ENCODE measurements at places on chromosomes 5 and 9. TPM values are rescaled to one million over a fixed set of nuclear protein-coding genes. Genes with fewer than 3 reads are reported as not detected.

Gene TTLL11
- 6.4 TPM for total RNA-seq

Gene SPTLC1
- 104 TPM for total RNA-seq

- DNase-seq: no peak
Measured at GRCh38 chr5:7878381-7878873, 9.5 kb downstream of the MTRR start.

GRCh38 chr9:137227054-137227852, at the start of gene RNF224:
Gene RNF224 (plus strand): TSS chr9:137227502. CDS start chr9:137228336, 834 bp downstream.
- DNase-seq: peak; percentile 88

DNA sequence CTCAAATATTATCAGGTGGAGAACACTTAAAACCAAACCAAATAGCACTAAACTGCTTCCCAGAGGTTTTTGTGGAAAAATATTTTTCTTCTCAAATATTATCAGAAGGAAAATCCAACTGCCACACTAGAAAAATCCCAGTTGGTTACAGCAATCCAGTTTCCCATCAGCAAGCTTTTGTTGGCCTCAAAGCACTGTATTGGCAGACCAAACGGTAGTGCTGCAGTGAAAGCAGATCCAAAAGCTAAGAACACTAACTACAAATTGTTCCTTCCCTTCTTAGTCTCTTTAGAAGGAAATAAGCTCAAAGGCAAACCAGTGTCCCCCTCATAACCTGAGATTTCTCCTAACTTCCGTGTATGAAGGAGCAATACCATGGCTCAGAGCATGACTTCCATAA, 105.3 kb downstream of the TRIM36 start:
- DNase-seq: no peak

Data from mucosa of descending colon (tissue), 3 donors.